ENCODE measurements at places on chromosomes 4 and X.

- DNase-seq, result no peak
Observed at GRCh38 chrX:130861462-130861861, 41.5 kb downstream of the ENOX2 start.

- peak; percentile 83 for DNase-seq
Observed at GRCh38 chr4:118352843-118353533, at the start of gene PRSS12. PRSS12 (minus strand) TSS chr4:118353003; CDS start chr4:118352720, 283 bp downstream.

- DNase-seq, result no peak
Observed at GRCh38 chr4:107718351-107718965, 1.6 kb downstream of the PAPSS1 start.

DNA sequence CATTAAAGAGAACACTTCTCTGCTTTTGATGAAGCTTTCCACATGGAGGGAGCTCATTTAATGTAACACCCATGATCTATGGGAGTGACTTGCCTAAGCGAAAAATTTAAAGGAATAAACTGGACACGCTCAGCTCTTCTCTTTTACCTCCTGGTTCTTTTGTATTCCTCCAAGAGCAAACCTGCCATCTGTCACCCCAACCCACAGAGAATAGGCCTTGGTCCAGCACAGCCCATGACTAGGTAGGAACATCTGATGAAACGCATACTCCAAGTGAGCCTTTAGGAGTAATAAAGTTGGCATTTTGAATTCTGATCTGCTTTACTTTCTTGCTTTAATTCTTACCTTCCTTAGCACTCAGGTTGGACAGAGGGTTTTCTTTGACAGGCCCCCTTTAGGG, 389.0 kb downstream of the HNRNPD start:
- DNase-seq, result no peak

- no peak for DNase-seq
Observed at GRCh38 chrX:71098951-71099506, 3.4 kb downstream of the FOXO4 start.

GRCh38 chr4:148632476-148632875, 190.3 kb upstream of the NR3C2 start:
- DNase-seq, result no peak

DNA sequence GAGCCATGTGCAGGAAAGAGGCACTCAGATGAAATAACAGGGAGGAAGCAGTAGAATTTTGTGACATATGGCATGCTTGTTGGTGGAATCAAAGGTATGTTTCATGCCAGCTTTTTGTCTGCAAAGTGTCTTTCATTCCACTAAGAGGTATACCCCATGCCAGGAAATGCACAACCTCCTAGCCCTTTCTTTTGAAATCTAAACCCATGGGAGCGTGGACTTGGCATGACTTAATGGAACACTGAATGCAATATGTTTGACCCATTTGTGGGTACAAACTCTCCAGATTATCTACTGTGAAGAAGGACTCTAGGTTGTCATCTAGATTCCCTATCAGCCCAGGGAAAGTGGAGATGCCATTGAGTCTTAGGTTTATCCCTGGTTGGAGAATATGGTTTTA, 338.3 kb upstream of the TEX13C start:
- no peak for DNase-seq

- peak; percentile 73 for DNase-seq
Observed at GRCh38 chrX:106933538-106933961, 13.3 kb downstream of the CLDN2 start.

GRCh38 chr4:154348657-154349056, 142.9 kb downstream of the DCHS2 start:
- DNase-seq, result no peak

DNA sequence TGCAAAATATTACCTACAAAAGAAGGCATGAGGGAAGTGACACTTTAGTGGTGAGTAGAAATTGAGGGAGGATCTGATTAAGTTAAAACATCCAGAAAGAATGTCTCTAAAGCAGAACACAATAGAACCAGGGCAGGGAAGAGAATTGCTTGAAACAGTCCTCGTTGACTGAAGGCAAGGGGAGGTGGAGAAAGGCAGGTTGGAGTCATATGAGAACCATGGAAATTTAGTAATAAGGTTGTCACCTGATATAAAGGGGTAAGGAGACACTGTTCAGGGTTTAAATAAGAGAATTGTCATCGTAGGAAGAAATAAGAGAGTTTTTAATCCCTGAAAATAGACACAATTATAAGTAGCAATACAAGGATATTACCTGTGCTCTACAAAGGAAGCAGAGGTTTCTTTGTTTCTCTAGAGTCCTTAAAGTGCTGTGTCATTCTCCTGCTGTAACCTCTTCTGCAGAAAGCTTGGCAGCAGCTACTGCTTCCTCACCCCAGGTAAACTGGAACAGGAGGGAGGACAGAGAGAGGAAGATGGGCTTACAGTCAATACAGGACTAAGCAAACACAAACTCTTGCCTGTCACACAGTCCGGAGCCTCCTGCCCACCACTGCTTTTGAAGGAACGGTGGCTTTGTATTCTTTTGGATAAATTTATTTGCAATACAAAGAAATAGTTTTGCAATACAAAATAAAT, 258.4 kb downstream of the PPARGC1A start:
- no peak for DNase-seq

All from small intestine (tissue), 16 donors.